AG10803 (cell line): ENCODE measurements at places on chromosomes 11 and 22.

GRCh38 chr22:26592421-26592891 lies 2.5 kb upstream of the TPST2 start:
- DNase-seq, result no peak

DNA sequence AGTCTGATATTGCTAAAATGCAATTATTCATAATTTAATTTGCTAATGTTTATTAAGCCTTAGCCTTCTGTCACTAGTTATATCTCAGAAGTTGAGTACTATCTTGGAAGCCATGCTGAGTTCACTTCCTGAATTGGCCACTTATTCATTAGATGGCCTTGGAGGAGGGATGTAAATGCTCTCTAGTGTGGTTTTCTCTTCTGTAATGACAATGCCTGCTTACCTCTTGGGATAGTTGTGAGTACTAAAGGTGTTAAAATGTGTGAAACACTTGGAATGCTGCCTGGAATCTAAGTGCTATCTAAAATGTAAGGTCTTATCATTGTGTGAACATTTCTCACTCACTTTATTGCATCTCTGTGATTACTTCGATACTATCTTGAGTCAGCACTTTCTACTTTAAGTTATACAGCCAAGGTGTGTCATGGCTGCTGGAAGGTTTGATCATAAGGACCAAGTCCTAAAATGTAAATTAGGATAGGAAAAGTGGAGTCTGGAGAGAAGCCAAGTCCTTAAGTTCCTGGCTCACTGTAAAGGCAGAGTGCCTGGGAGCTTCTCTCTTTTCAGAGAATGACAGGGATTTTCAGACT lies 12.4 kb downstream of the GLYATL2 start:
- no peak for DNase-seq

DNA sequence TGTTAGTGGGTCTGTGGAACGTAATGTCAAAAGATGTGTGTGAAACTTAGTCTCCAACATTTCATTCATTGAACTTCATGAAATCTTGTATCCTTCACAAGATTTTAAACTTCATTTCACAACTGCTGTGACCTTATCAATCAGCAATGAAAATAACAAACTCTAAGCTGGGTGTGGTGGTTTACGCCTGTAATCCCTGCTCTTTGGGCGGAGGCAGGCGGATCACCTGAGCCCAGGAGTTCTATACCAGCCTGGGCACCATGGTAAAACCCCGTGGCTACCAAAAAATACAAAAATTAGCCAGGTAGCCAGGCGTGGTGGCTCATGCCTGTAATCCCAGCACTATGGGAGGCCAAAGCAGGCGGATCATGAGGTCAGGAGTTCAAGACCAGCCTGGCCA lies 5.1 kb downstream of the CHKA start:
- no peak for DNase-seq

GRCh38 chr11:36364551-36365325 lies 68.7 kb downstream of the PRR5L start:
- no peak for DNase-seq

GRCh38 chr11:78995171-78995570 lies 420.5 kb upstream of the NARS2 start:
- DNase-seq, result no peak

- DNase-seq, result peak; percentile 61
Observed at GRCh38 chr11:6404342-6405051, 14.2 kb downstream of the SMPD1 start.

- no peak for DNase-seq
Observed at GRCh38 chr11:119091966-119092879, 7.5 kb downstream of the HMBS start.

GRCh38 chr11:69647761-69648497 lies 7.0 kb downstream of the CCND1 start:
- DNase-seq, result no peak

DNA sequence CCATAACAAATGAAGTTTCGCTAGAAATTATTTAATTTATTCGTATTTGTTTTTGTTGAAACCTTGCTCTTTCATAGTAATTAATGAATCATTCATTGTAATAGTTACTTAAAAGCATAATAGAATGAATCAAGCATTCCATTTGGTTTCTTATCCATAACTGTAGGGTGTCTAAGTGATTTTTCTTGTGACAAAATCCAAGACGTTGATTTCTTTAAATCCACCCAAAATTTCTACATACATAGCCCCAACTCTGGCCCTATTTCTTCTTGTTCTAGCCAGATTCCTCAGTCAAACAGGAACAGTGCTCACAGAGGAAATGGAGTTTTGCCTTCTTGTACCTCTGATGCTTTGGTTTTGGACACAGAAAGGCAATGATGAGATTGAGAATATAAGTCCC lies 25.5 kb downstream of the UBASH3B start:
- no peak for DNase-seq

DNA sequence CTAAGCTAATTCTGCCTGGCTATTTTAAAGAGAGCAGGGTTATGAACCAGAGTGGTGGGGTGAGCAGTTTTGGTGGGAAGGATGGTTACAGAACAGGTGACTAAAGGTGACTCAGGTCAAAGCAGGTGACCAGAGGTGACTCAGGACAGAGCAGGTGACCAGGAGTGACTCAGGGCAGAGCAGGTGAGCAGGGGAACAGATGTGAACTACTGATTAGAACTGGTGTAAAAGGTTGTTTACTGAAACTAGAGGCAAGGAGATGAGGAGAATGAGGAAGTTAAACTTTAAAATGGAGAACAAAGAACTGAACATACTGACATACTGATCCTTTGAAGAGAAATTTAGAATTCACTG lies 15.4 kb upstream of the HYLS1 start:
- no peak for DNase-seq

- DNase-seq, result no peak
Observed at GRCh38 chr22:48297296-48297695, 1530.4 kb downstream of the BRD1 start.

DNA sequence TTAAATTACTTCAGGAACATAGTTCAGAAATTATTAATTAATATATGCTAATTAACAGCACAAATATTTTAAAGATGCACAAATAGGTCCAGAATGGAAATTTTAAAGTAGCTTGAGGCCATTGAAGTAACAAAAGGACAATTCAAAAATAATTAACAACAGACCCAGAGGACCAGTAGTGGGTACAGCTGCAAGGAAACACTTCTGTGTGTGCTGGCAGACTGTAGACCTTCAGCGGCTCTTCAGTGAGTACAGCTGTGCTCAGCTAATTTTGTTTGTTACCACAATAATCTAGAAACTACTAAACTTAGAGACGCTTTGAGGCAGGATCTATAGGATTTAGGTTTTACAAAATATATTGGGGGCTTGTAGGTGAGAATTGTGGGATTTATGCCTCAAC lies 103.8 kb downstream of the GRIA4 start:
- DNase-seq, result no peak

- no peak for DNase-seq
Observed at GRCh38 chr11:24181395-24182047, 315.3 kb upstream of the LUZP2 start.

DNA sequence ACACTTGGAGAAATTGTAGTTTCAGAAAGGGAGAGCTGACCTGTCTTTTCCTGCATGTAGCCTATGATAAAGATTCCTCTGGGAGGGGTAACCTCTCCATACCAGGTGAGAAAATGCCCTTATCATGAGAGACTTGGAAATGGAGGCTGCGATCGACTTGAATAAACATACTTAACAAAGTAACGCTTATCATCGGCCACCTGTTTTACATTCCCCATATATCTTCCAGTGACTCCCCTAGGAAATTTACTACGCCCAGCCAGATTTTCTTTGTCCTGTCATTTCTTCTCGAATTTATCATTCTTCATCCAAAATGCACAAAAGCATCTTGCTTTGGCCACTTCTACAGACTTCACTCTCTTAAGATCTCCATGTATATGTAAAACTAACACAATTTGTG lies 143.5 kb downstream of the CCDC81 start:
- DNase-seq, result no peak

DNA sequence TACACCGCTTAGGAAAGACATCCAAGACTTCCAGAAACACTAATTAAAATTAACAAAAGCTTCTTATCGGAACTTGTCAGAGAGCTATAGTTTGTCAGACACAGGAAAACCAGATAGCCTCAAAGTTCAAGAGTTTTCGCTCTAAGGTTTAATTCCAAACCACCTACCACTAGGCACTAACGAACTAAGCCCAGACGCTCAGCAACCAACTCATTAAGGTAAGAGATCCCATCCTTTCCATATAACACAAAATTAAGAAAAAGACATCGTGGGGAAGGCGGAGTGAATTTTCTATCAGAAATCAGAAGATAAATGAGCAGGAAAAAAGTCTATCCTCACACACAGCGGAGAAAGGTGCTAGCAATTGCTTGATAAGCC lies 382 bp downstream of the IMMP1L start:
- no peak for DNase-seq

DNA sequence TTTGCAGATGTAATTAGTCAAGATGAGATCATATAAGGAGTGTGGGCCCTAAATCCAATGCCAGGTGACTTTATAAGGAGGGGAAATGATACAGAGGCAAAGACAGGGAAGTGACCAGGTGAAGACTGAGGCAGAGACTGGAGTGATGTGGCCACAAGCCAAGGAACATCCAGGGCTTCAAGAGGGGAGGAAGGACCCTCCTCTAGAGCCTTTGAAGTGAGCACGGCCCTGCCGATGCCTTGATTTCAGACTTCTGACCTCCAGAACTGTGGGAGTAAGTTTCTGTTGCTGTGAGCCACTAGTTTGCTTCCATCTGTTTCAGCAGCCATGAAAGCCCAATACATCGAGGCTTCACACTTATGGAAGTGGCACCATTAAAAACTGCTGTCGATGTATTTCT lies 78.7 kb downstream of the SHANK2 start:
- DNase-seq, result no peak

- DNase-seq, result no peak
Observed at GRCh38 chr22:19039796-19040280, 82.4 kb downstream of the DGCR2 start.

- no peak for DNase-seq
Observed at GRCh38 chr11:59292611-59293010, 66.1 kb upstream of the OR5AN1 start.

DNA sequence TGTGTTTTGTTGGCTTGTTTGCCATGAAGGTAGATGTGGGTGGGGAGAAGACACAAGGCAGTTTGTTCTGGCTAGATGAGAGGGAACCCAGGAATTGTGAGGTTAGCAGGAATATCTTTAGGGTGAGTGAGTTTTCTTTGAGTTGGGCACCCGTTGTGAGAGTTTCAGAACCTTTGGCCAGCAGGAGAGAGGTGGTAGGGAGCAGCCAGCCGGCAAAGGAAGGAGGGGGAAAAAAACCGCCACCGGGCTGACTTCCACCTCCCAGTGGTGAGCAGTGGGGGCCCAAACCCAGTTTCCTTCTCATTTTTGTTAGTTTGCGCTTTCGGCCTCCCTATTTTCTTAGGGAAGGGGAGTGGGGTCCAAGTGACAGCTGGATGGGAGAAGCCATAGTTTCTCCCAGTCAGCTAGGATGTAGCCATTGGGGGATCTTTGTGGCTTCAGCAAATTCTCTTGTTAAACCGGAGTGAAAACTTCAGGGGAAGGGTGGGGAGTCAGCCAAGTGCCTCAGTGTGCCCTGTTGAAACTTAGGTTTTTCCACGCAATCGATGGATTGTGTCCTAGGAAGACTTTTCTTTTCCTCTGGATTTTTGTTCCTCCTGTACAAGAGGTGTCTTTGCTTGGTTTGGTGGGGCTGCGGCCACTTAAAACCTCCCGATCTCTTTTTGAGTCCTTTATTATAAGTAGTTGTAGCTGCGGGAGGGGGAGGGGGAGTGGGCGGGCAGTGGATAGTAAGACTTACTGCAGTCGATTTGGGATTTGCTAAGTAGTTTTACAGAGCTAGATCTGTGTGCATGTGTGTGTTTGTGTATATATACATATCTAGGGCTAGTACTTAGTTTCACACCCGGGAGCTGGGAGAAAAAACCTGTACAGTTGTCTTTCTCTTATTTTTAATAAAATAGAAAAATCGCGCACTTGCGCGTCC lies 1.1 kb upstream of the GCAT start:
- DNase-seq, result peak; percentile 45

DNA sequence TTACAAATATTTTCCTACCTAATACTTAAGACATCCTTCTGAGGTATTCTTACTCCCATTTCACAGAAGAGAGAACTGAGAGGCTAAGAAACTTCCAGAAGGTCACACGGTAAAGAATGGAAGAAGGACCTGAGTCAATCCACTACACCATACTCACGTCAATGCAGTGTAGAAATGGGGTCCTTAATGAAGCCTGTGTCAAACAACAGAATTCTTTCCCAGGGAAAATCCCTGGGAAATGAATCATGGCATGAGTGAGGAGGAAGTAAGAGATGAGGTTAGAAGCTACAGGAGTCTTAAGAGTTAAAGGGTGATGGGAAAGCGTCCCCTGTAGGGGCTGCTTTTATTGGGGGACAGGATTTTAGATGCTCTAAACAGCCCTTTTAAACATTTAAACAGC lies 147.9 kb downstream of the C11orf91 start:
- DNase-seq, result peak; percentile 42

DNA sequence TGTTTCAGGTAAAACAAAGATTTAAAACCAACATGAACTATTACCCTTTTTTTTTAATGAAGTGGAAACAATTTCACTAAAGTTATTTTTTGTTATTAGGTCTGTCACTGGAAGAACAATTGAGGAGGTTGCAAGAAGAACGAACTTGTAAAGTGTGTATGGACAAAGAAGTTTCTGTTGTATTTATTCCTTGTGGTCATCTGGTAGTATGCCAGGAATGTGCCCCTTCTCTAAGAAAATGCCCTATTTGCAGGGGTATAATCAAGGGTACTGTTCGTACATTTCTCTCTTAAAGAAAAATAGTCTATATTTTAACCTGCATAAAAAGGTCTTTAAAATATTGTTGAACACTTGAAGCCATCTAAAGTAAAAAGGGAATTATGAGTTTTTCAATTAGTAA lies 30.9 kb downstream of the BIRC2 start:
- DNase-seq, result no peak

DNA sequence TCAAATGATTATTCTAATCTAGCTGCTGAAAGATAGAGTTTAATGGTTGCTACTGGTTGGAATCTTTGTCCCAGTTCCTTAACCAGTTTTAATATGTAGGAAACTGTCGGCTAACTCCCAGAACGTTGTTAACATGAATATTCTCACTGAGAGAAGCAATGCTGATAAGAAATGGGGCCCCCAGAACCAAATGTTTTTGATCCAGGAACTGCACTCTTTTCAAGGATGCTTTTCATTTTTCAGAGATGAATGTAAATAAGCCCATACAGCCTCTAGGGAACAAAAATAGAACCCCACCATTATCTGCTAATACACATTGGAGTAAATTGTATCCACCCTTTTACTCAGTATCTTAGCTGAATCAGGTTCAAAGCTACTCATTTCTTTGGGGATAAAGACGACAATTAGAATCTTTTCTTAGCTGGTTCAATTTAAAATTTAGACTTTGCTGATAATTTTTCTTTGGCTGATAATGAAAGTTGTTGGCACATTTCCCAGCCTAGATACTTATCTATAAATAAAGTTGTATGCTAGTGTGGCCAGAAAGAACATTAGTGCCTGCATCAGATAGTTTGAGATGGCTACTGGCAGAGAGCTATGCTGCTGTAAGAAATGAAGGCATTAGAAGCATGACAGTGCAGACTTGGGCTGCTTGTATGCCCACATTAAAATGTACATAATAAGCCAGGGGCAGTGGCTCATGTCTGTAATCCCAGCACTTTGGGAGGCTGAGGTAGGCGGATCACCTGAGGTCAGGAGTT lies 323.3 kb upstream of the PDGFD start:
- no peak for DNase-seq
